ENCODE measurements at places on chromosomes 7 and 10.

DNA sequence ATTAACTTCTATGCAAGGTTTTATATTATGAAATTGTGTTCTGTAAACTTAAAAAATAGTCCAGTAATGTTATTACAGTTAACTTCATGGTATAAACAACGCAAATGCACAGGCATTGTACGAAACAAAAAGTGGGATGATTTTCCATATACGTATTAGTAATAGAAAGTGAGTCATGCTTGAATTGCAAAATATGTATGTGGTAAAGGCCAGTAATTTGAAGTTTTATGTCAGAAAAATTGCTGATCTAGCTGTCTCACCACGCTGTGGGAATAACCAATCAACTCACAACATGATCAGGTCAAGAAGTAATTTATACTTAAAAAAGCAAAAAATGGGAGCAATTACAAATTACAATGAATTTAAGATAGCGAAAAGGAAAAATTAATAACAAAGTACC lies 37.0 kb upstream of the GLI3 start:
- peak; percentile 74 for DNase-seq

DNA sequence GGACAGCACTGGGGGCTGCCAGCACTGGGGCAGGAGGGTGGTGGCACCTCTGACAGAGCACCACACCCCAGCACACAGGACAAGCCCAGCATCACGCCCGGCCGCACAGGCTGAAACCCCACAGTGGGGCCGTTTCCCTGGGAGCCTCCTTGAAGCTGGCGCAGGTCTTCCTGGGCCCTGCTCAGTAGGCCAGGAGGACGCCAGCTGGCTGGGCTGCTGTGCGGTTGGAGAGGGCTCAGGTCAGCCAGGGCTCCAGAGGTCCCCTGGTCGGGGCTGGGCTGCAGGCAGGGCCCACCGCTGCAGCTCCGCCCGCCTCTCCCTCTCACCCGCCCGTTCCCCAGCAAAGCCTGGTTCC lies 137.3 kb downstream of the TCERG1L start:
- DNase-seq, result no peak

DNA sequence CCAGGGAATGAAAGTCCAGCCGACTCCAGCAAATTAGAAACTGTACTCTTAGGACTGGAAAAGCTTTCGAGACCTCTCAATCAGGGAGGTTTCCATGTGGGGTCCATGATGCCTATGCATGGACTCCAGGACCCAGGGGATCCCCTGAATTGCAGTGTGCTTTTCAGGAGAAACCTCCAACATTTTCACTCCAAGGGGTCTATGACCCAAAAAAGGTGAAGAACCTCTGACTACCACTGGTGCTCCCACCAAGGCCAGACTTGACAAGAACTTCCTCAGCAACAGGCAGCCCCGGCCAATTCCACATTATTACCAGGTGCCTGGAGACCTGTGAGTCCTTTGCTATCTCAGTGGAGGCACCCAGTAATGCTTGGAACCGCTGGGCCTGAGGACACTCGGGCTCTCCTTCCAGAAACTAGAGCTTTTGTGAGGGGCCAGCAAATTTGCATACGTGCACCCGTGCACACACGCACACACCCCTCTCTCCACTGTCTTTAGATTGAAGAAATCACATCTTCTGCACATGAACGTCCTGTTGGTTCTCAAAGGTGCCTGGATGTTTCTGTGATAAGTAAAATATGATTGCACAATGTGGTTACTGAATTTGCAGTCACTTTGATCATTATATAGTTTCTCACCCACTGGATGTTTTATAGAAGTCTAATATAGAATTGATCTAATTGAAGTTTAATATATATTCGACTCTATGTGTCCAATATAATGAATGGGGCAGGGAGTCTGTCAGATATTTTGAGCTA lies 54.7 kb downstream of the SYPL1 start:
- no peak for DNase-seq

- no peak for DNase-seq
Observed at GRCh38 chr7:89681448-89681847, 472.8 kb upstream of the STEAP1 start.

GRCh38 chr10:121285406-121286196 lies 312.6 kb downstream of the FGFR2 start:
- no peak for DNase-seq

GRCh38 chr7:117875566-117875965 lies 2.3 kb upstream of the CTTNBP2 start:
- DNase-seq, result peak; percentile 63

DNA sequence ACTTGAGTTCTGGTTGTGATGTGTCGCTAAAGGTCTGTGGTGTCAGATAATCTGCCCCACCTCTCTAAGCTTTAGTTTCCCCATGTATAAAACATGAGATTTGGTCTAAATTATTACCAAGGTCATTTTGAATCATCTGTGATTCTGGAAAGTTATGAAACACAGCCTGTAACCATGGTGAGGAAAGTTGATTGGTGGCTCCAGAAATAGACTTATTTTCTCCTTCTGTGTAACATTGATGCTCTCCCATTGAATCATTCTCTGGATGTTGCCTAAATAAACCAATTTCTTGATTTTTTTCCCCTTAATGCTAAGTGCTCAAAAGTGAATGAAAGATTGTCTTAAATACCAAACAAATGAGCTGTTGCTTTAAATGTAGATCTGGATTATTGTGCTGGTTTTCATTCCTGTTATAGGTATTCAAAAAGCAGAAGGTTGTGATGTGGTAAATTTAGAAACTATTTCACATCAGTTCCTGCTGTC lies 30.0 kb upstream of the PCGF5 start:
- no peak for DNase-seq

- DNase-seq, result no peak
Observed at GRCh38 chr10:116627386-116627933, 6.7 kb downstream of the PNLIPRP2 start.

- peak; percentile 11 for DNase-seq
Observed at GRCh38 chr10:48444266-48444665, 137.8 kb downstream of the MAPK8 start.

DNA sequence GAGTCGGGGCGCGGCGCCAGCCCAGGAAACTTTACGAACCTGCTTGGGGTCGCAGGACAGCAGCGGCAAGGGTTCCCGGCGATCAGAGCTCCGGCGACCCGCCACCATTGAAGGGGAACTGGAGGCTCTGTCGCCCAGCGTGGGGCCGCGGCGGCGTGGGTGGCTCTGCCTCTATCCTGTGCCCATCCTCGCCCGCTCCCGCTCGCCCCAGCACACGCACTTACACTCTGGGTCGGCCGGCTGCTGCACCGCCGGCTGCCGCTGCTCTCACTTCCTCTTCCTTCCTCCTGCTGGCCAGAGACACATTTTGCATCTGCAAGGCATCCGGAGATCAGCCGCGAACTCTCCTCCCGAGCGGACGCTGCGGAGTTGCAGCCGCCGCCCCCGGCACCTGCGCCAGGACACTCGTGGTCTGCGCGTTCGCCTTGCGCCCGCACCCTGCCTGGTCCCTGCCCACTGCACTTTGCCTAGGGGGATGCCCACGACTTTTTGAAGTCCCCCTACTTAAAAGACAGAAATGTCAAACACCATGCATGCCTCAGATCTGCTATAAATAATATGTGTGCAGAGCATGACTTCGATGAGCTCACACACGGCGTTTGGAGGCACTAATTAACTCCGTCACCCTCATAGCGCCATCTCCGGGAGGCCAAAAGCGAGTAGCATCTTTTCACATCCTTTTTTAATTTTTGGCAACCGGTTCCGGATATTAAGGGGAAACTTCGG lies at the start of gene ELMO1:
Gene ELMO1, minus strand, starts transcription at position 229 of the 726 bp plus-strand sequence. CDS start 106,174 bp downstream, outside the sequence.
- DNase-seq, result peak; percentile 91

GRCh38 chr10:129965959-129966358 lies 1.9 kb upstream of the EBF3 start:
- no peak for DNase-seq

- DNase-seq, result no peak
Observed at GRCh38 chr7:126398285-126398684, 854.5 kb downstream of the GRM8 start.

GRCh38 chr10:112851181-112851580 lies 98.9 kb upstream of the TCF7L2 start:
- no peak for DNase-seq

GRCh38 chr7:157495594-157495993 lies 158.8 kb downstream of the DNAJB6 start:
- peak; percentile 39 for DNase-seq

- DNase-seq, result no peak
Observed at GRCh38 chr10:120392671-120393079, 64.4 kb upstream of the PLPP4 start.

DNA sequence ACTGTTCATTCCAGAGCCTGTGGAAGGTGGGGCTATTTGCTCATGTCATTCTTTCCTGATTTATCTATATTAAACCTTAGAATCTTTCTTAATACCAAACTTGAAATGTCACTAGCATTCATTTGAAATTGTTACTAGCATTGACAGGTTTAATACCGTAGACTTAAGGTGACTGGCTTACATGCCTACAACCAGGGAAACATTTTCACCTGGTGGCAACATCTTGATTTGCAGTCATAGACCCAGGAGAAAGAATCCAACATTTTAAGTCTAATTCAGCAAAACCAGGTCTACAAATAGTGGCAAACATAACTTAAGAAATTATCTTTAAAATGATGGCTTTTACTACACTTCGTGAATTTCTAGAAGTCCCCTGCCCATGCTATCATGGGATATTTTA lies 353.7 kb downstream of the HTR7 start:
- no peak for DNase-seq

- DNase-seq, result no peak
Observed at GRCh38 chr7:50914460-50914859, 131.8 kb upstream of the GRB10 start.

- no peak for DNase-seq
Observed at GRCh38 chr10:131574363-131574706, 262.8 kb upstream of the TCERG1L start.

DNA sequence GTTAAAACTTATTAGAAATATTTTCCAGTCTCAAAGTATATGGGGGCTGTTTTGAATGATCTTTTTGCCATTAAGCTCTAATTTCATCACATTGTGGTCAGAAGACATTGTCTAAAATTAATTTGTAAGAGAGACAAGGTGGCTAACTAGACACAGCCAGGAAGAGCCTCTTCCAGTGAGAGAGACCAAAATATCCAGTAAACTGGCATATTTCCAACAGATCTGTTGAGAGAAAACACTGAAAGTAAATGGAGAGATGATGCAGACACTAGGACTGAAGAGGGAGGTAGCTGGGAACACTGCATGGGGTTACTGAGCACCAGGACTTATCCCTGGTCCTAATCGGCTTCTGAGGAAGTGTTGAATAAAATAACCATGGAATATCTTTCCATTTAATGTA lies 101.5 kb upstream of the TAS2R16 start:
- DNase-seq, result no peak

DNA sequence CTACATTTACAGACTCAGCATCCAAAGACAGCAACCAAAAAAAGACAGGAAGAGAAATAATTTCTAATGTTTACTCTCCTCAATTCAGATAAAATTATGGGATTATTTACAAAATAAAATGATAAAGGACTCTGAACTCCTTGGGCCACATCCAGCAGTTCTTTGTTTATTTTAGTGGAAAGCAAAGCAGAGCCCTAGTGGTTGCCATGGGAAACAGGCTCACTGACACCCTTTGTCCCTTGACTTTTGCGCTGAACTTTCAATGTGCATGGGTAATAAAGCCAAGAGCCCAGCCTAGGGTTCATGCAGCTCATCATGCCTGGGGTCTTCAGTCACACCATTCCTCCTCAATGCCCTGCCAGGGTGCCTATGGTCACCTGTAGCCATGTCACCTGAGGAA lies 442.6 kb upstream of the IGFBP3 start:
- no peak for DNase-seq

DNA sequence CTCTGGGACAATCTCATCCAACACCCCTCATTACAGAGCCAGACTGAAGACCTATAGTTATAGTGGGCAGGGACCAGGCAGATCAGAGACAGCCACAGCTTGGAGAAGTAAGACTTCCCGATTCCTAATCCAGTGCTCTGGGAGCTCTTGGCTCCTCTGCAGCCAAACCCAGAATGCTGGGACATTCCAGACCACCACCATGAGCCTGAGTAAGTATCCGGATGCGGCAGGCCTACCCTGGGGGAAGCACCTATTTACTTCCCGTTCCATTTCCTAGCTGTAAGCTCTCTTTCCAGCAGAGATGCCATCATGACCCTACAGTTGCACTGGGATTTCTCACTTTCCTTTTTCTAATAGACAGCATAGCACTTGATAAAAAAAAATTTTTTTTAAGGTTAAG lies 16.4 kb downstream of the HIP1 start:
- DNase-seq, result no peak

GRCh38 chr10:122140461-122140902 lies 130.6 kb upstream of the BTBD16 start:
- DNase-seq, result no peak

DNA sequence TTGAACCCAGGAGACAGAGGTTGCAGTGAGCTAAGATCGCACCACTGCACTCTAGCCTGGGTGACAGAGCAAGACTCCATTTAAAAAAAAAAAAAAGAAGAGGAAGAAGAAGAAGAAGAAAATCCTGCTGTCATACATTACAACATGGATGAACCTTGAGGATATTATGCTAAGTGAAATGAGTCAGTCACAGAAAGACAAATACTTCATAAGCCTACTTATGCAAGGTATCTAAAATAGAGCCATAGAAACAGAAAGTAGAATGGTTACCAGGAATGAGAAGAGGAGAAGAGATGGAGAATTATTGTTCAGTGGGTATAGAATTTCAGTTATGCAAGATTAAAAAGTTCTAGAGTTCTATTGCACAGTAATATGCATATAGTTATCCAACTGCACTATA lies 466.5 kb downstream of the PLXNA4 start:
- DNase-seq, result no peak

- peak; percentile 72 for DNase-seq
Observed at GRCh38 chr10:68897336-68897741, 3.8 kb upstream of the DDX50 start.

DNA sequence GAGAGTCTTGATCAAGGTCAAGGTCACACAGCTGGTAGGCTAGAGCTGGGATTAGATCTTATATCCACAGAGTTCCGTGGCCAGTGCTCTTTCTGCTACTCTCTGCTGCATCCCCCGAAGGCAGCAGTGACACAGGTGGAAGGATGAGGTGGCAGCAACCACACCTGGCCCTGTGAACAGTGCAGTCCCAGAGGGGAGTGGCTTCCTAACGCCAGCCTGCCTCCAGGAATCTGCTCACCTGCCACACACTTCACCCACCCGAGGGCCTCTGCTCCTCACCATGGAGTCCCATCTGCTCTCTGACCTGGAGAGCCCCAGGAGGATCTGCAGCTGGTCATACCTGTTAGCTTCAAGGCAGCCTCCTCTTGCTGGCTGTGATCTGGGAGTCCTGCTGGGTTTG lies 484.2 kb downstream of the PLXNA4 start:
- DNase-seq, result no peak

DNA sequence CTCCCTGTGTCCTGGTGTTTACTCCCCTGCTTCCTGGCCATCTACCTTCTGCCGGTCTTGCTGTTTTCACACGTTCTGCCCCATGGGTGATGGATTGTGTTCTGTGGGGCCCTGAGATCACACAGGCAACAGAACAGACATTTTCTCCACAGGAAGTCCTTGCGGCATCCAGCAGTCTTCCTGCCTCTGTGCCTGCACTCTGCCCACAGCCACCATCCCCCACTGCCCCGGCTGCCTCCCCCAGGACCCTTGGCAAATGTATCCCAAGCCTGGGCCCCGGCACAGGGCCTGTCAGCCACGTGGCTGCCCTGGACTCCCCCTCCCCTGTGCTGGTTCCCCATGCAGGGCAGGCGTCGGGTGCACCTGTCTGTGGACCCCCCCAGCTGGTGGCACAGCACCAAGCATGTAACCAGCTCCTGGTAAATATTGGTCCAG lies 184.2 kb downstream of the WDR37 start:
- DNase-seq, result no peak
